Activated T-cell treated with anti-CD3 and anti-CD28 coated beads, Interleukin-2, amount 50 U/mL, for 72 hours (primary cell): ENCODE measurements at places on chromosomes 11 and 22. TPM values are rescaled to one million over a fixed set of nuclear protein-coding genes. Genes with fewer than 3 reads are reported as not detected.

SYT13 gene
- not detected for total RNA-seq

- DNase-seq: no peak
- peaks cover 13% of the 10 kb centered on the region for H3K36me3 ChIP-seq
- H3K27me3 ChIP-seq: no peaks in the 10 kb centered on the region
- peak overlapping the region; percentile 91 for H3K27ac ChIP-seq
- peaks cover 44% of the 10 kb centered on the region for H3K4me1 ChIP-seq
- H3K4me3 ChIP-seq: peak overlapping the region; percentile 98
Measured at GRCh38 chr11:90223248-90223585, 368 bp upstream of the CHORDC1 start.

- no peak for DNase-seq
- peaks cover 5% of the 10 kb centered on the region for H3K36me3 ChIP-seq
Measured at GRCh38 chr11:128390246-128390645, 197.1 kb downstream of the ETS1 start.

DNA sequence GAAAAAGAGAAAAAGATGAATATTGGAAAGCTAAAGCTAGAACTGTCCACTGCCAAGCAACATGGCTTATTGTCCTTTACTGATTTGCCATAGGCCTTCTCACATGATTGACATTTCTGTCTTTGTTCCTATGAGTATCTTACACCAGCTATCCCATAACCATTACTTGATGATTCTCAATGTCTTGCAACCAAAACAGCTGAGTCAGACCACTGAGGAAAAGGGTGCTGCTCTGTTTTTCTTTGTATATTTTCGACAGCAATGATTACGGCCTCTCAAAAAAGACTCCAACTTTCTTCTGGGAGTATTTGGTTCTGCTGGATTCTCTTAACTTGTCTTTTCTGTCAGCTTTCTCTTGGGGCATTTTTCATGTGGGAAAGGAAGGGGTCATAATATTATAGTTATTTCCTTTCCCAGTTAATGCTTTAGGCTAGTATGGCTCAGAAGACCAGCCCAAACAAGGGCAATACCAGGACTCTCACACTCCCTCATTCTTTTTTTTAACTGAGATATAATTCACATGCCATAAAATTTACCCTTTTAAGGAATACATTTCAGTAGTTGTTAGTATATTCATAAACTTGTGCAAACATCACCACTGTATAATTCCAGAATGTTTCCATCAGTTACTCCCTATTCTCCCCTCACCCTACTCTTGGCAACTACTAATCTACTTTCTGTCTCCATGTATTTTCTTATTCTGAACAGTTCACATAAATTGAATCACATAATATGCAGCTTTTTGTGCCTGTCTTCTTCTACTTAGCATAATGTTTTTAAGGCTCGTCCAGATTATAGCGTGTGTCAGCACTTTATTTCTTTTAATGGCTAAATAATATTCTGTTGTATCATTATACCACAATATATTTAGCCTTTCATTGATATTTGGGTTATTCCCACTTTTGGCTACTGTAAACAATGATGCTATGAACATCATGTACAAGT is 31.1 kb upstream of the FAR1 start:
- H3K4me1 ChIP-seq: no peaks in the 10 kb centered on the region
- H3K36me3 ChIP-seq: no peaks in the 10 kb centered on the region
- H3K4me3 ChIP-seq: no peak overlapping the region
- H3K27me3 ChIP-seq: peaks cover 18% of the 10 kb centered on the region
- no peak for DNase-seq

- no peaks in the 10 kb centered on the region for H3K4me1 ChIP-seq
- DNase-seq: no peak
- H3K36me3 ChIP-seq: no peaks in the 10 kb centered on the region
- no peak overlapping the region for H3K27ac ChIP-seq
- no peak overlapping the region for H3K4me3 ChIP-seq
- H3K27me3 ChIP-seq: no peaks in the 10 kb centered on the region
Measured at GRCh38 chr11:127601578-127601977, 601.0 kb upstream of the KIRREL3 start.

CECR2 gene
- total RNA-seq: 0.77 TPM

- H3K27me3 ChIP-seq: no peaks in the 10 kb centered on the region
- H3K27ac ChIP-seq: peak overlapping the region; percentile 69
- H3K36me3 ChIP-seq: peaks cover 8% of the 10 kb centered on the region
Measured at GRCh38 chr11:126318574-126319373, 14.9 kb downstream of the DCPS start.

DNA sequence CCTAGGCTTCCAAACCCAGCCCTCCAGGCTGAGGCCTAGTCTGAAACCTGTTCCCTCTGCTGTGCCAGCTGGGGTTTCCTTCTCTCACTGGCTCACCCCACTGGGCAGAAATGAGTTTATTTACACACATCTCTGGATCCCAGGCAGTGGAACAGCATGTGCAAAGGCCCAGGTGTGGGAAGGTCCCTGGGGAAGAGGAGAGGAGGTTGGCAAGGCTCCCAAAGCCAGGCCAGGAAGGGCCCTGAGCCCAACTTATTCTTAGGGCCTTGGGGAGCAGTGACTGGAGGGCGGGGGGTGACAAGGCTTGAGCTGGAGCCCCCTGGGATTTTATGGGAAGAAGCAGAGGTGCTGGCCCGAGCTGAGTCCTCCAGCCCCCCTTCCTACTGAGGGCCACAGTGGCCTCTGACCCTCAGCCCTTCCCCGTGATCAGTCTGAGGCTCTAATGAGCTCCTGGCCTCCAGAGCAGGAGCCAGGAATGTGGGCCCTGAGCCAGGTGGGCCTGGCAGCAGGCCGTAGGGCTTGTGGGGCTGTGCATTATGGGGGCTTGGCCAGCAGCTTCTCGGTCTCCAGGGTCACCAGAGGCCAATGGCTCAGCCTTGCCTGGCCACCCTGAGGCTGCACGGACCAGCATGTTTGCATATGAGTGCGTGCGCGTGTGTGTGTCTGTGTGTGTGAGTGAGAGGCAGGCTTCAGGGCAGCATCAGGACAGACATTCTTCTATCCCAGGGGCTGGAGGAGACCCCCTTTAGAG is 2.9 kb downstream of the MYO7A start:
- no peak overlapping the region for H3K27ac ChIP-seq
- no peak for DNase-seq
- H3K27me3 ChIP-seq: no peaks in the 10 kb centered on the region
- H3K4me3 ChIP-seq: no peak overlapping the region
- H3K36me3 ChIP-seq: no peaks in the 10 kb centered on the region

KRTAP5-1 gene
- not detected for total RNA-seq

ART1 gene
- total RNA-seq: not detected

DNA sequence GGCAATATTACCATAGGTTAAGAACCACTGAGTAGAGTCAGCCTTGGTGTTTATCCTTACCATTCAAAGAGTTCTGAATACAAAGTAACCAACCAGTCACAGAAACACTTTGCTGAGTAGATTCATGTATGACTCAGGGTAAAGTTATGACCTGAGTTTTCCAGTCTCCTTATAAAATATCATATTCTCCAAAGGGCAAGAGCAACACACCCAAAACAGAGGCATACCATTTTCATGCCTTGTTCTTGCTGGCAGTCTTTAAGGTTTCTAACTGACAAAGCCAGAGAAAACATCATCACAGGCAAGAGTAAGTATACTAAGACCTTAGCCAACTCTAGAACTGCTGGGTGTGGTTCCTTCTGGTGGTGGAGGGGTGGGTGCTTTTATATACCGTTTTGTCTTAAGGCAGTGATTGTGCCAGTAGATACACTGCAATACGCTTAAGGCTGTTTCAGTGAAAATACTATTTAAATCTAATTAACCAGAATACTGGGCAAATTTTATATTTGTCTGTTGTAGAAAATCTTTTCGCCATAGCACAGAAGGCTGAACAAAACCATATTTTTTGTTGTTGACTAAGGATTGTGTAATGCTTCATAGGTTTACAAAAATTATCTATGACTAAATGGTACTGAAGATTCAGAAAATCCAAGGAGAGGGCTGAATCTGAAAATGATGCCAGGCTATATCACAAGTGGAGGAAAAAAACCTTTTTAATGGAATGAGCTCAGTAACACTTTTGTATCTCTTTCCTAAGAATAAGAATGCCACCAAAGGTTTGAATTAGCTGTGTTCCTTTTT is 3.0 kb downstream of the ATL3 start:
- no peaks in the 10 kb centered on the region for H3K36me3 ChIP-seq
- peaks cover 38% of the 10 kb centered on the region for H3K4me1 ChIP-seq
- DNase-seq: no peak
- H3K4me3 ChIP-seq: peak overlapping the region; percentile 16

GRCh38 chr11:129917231-129917630 is 21.9 kb upstream of the NFRKB start:
- no peaks in the 10 kb centered on the region for H3K27me3 ChIP-seq
- H3K4me3 ChIP-seq: no peak overlapping the region
- H3K36me3 ChIP-seq: no peaks in the 10 kb centered on the region
- H3K4me1 ChIP-seq: peaks cover 4% of the 10 kb centered on the region
- no peak for DNase-seq

CASP5 gene
- not detected for total RNA-seq

DNA sequence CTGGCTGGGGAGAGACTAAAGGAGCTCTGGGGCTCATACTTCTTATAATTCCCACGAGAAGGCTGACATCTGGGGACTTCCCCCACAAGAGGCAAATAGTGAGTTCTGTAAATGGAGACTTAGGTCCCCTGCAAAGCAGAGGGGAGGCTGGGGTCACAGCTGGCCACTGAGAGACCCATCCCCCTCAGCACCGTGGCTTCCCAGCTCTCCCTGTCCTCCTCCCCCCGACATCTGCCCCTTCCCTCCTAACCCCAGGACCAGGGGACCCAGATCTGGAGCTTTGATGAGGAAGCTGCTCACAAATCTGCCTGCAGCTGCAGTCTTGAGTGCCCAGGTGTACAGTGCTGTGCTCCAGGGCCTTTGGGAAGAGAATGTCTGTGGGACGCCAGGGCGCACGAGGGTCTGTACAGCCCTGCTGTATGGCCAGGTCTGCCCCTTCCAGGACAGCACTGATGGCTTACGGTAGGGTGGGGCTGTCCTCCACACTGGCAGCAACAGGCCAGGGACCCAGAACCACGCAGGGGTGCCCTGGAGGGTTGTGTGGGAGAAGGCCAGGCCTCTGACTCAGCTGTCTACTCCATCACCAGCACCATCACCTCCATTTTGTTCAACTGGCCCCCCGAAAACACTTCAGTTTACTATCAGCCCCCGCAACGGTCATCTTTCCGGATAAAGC is 1.1 kb downstream of the RGL4 start:
- DNase-seq: no peak
- peaks cover 27% of the 10 kb centered on the region for H3K4me1 ChIP-seq
- peaks cover 6% of the 10 kb centered on the region for H3K36me3 ChIP-seq
- no peak overlapping the region for H3K4me3 ChIP-seq

DNA sequence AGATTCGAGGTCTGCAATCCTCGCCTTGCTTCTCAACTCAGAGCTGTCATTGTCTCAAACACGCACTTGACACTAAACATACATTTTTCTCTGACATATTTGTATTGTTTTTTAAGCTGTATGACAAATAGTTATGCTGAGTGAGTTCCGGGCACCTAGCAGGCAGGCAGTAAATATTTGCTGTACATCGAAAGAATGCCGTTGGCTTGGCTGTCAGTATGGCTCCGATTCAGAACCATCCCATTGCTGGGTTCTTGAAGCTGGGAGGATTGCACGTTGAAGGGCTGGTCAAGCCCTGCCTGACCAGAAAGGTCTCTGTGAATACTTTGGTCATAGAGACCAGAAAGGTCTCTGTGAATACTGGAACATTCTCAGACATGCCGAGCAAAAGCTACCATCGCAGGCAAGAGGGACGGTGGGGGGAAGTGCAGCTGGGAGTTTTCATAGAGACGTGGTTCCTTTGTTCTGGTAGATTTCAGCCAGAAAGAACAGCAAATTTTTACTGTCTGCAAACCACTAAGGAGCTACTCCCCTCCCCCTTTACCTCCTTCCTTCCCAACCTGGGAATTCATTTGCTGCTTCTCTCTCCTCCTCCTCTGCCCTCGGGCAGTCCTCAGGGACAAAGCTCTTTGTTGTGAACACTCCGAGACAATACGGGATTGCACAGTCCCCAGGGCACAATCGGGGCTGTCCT is 202.2 kb upstream of the SORL1-AS1 start:
- H3K27me3 ChIP-seq: peaks cover 22% of the 10 kb centered on the region
- H3K4me1 ChIP-seq: peaks cover 33% of the 10 kb centered on the region
- no peak for DNase-seq

DNA sequence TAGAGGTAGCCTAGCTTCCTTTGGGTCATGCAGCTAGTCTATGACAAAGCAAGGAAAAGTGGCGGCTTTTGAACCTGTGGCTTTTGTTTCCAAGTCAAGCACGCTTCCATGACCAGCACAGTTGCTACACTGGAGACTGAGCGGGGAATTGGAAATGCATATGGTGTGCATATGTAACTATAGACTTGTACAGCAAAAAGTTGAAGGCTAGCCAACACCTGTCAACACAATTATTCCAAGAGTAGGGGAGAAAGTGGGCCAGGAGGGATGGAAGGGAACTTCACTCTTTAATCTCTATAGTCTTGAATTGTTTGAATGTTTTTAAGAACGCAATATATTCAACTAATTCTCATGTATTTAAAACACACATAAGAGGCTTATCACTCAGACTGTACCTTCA is 218.5 kb upstream of the CADM1 start:
- H3K4me1 ChIP-seq: no peaks in the 10 kb centered on the region
- no peak overlapping the region for H3K4me3 ChIP-seq
- DNase-seq: no peak
- H3K36me3 ChIP-seq: no peaks in the 10 kb centered on the region

DNA sequence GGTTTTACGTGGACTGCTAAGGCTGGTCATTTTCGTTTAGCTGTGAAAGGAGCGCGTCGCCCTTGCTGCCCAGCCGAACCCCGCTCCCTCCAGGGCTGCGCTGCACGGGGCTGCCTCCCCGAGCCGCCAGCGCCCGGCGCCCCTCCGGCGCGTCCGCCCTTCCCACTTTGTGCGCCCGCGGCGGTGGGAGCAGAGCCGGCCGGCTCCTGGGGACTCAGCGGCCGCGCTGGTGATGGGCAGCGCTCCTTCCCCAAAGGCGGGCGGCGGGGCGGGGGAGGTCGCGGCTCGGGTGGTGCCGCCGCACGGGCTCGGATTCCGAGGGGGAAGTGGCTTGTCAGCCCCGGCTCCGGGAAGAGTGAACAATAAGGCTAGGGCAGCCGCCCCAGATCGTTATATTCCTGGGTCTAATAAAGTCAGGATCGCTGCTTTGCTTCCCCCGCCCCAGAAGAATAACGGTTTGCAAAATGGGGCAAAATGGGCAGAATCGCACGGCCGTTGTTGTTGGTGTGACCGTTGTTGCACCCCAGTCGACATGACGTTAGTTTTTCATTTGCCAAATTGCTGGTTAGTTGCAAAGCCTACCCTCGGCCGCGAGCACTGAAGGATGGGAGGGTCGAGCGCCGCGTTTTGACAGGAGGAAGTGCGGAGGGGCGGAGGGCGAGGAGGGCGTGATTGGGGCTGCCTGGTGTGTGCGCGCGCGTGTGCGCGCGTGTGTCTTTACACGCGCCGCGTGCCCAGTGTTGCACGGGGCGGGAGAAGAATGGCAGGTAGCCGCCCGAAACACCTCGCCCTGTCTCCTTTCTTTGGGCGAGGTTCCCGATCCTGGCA is 745 bp downstream of the NCAM1 start:
- no peak overlapping the region for H3K27ac ChIP-seq
- H3K4me3 ChIP-seq: peak overlapping the region; percentile 89
- peaks cover 69% of the 10 kb centered on the region for H3K27me3 ChIP-seq
- no peaks in the 10 kb centered on the region for H3K36me3 ChIP-seq
- H3K4me1 ChIP-seq: peaks cover 12% of the 10 kb centered on the region
